Stimulated activated CD4-positive, alpha-beta T cell treated with anti-CD3 and anti-CD28 coated beads, Interleukin-2, amount 100 ng/mL, for 4 hours (primary cell): ENCODE measurements at places on chromosomes 5 and 9.

DNA sequence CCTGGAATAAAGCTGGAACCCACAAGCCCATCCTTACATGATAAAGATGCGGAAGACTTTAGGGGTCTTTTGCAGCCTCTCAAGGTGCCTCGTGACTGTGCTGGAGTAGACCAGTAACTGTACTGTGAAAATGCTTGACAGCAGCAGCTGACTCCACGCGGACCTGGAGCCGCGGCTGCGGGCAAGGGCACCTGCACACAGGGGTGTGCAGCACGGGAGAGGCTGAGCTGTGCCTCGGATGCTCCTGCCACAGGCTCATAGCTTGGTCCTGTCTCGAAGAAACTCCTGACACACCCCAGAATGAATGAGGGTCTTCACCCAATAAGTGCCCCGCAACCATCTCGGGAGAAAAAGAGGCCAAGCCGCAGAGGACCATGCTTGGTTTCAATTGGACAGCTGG is 40.3 kb upstream of the CEP72 start:
- DNase-seq: no peak

DNA sequence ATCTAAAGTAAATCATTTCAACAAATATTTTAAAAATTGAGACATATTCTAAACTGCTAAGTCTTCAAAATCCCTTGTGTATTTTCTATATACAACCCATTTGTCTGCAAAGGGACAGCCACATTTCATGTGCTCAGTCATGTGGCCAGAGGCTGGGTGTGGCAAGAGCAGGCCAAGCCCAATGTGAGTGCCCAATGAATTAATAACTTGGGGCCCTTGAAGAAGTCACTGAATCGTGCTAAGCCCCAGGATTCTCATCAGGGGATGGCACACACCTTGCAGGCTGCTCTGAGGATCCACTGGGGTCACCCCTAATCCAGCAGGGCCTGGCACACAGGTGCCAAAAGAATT is 78.2 kb upstream of the SMIM23 start:
- no peak for DNase-seq

- no peak for DNase-seq
Observed at GRCh38 chr5:32358611-32359010, 45.9 kb upstream of the MTMR12 start.

DNA sequence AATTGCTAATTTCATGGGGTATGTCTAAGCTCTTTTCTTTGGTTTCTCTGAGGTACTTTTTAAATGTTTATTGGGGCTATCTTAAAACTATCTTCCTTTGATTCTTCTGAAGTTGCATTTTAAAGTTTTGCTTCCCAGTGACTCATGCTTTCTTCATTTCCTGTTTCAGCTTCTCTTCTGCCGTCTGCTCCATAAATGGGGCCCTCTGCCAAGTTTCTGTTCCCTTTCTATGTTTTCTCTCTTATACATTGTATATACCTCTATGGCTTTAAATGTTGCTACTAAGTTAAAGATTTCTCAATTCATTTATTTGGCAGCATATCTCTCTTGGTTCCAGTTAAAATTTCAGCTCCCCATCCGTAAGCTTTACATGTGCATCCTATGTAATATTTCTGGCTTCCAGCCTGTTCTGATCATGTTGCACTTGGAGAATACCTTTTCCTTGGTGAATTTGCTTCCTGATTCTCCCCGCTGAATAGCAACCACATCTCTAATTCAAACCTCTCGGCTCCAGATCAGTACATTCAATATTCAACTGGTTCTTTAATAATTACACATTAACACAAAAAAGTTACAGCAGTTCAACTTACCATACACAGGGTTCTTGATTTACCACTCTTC is 125.3 kb downstream of the ST8SIA4 start:
- peak; percentile 13 for DNase-seq

DNA sequence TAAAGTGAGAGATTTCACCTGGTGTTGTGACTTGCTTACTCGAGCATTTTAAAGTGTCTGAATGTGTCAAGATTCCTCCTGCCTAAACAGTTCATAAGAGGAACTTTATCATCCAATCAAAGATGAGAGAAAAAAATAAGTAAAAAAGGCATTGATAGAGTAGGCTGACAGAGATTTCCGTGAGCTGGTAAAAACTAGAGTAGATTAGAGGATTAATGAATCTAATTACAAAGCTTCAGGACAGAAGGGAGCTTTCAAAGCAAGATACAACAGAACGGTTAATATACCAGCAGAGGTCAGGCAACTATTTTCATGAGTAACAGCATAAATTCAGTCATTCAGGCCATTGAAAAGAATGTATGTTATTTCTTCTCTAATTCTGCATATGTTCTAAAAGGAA is 91.5 kb downstream of the ADAMTS6 start:
- DNase-seq: no peak
